NCI-H2227 treated with DMSO at 0.1 percent for 48 hours (cell line): ENCODE measurements at places on chromosomes 16 and 17.

DNA sequence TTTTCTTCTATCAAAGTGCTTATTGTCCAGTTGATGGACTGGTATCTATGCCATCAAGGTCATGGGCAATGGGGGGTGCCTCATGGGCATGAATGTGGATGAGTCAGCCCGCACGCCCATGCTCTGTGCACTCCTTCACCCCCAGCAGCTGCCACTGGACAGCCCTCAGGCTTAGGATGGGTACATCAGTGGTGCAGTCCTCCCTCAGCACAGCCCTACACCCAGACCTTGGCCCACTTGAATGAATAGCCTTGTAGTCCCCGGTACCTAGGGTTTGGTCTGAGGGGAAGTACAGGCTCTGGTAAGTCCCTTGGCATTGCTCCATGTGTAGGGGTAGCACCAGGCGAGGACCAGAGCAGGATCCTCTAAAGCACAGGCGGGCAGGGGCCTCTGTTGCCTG lies 10.4 kb upstream of the GNA13 start:
- DNase-seq = no peak

DNA sequence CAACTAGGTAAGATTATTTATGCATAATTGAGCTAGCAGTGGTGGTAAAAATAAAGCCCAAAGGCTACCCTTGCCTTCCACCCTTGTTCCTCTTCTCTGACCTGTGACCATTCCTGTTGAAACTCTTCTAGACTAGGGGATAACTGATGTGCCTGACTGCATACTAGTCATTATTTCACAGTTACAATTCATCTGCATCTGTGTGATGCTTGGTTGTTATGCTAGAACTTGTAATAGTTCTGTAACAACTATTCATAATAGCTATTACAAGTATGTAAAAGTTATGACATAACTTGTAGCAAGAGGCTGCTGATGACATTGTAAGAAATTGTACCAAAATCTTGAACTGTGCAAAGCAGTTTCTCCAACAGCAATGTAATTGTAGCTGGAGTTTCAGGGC lies 2.4 kb upstream of the VAC14 start:
- DNase-seq = no peak

DNA sequence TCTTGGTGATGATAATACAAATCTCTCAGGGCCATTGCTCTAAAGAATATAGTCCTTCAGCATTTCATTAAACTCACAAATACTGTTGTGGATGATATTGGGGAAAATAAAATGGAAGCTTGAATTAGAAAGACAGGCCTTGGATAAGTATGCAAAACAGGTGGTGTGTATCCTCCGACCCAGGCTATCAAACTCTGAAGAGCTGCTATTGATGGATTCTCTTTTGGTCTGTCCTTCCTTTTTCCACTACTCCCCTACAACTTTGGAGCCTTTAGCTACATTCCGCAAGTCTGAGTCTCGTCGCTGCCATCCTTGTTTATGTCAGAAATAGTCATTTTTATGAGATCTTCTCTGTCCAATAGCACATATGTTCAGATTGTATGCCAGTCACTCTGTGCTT lies 351.6 kb downstream of the KCNJ2 start:
- no peak for DNase-seq

- DNase-seq = no peak
Measured at GRCh38 chr17:63140255-63140654, 174.2 kb downstream of the TANC2 start.

- DNase-seq = no peak
Measured at GRCh38 chr17:77343031-77343800, 202.4 kb downstream of the SEC14L1 start.

GRCh38 chr16:75943705-75944514 lies 217.6 kb upstream of the CPHXL start:
- DNase-seq = no peak

GRCh38 chr16:81765111-81765919 lies 13.8 kb upstream of the PLCG2 start:
- no peak for DNase-seq
